Cardiac fibroblast (primary cell): ENCODE measurements at places on chromosomes 12 and 14.

DNA sequence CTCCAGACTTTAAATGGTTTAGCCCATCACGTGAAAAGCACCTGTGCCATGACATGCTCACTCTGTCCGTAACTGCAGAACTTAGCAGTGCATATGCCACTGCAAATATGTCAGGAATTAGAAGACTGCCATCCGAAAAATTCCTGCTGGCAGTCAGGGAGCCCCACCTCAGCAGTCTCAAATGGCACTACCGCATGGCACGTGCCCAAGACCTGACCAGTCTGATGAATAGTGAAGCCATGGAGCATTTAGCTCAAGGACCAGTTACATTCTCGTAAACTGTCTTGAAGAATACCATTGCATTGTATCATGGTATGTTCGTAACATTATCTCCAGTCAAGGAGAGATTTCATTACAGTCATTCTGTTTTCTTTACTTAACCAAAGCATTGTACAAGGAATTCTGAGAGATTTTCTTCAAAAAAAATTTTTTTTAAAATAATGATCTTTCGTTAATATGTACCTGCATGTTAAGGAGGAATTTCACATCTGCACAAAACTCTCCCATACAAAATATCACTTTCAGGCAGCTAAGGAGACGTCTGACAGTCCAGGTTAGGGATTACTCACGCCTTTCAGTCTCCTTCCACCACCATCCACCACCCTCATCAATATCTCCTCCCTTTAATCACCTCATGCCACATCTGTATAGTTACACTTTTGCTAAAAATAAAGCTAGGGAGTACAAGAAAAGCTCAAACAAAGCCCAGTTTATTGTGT, 138.5 kb downstream of the ANO2 start:
- no peak for DNase-seq

GRCh38 chr14:98951521-98952152, 320.4 kb downstream of the BCL11B start:
- DNase-seq = no peak

- no peak for DNase-seq
Observed at GRCh38 chr14:100532154-100532861, 54.9 kb downstream of the BEGAIN start.

GRCh38 chr12:30145684-30146032, 361.9 kb upstream of the TMTC1 start:
- peak; percentile 26 for DNase-seq

- peak; percentile 1 for DNase-seq
Observed at GRCh38 chr12:90181216-90181615, 472.6 kb upstream of the ATP2B1 start.

DNA sequence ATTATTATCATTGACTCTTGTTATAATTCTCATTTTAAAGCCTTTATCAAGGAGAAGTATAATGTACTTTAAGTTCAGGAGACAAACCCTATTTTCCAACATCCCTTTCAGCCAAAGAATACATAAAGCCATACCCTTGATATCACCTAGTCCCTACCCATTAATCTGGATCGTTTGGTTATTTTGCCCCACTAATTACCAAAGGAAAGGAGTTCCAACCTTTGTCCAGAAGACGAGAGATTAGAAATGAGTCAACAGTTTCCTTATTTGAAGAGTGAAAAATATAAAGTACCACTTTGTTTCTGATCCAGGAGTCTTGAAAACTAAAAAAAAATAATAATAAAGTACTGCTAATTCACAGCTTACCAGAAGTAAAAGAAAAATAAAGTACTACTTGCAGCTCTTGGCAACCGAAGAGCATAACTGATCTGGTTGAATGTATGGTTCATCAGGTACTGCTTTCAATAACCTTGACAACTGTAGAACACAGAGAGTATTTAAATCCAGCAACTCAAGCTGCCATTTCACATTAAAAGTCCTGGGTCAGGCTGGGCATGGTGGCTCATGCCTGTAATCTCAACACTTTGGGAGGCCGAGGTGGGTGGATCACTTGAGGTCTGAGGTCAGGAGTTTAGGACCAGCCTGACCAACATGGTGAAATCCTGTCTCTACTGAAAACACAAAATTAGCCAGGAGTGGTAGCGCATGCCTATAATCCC, 33.7 kb downstream of the LIMA1 start:
- no peak for DNase-seq

- DNase-seq = no peak
Observed at GRCh38 chr14:101498526-101498860, 62.8 kb upstream of the DIO3 start.

GRCh38 chr12:62711631-62712241, 223.2 kb downstream of the PPM1H start:
- DNase-seq = no peak

- peak; percentile 24 for DNase-seq
Observed at GRCh38 chr12:51392556-51393237, 1.5 kb upstream of the GALNT6 start.

GRCh38 chr14:48247977-48248376, 572.6 kb upstream of the MDGA2 start:
- DNase-seq = no peak

GRCh38 chr12:9698681-9699080, 29.2 kb downstream of the CLEC2D start:
- DNase-seq = no peak

GRCh38 chr12:131118371-131118770, 164.7 kb downstream of the ADGRD1 start:
- no peak for DNase-seq

DNA sequence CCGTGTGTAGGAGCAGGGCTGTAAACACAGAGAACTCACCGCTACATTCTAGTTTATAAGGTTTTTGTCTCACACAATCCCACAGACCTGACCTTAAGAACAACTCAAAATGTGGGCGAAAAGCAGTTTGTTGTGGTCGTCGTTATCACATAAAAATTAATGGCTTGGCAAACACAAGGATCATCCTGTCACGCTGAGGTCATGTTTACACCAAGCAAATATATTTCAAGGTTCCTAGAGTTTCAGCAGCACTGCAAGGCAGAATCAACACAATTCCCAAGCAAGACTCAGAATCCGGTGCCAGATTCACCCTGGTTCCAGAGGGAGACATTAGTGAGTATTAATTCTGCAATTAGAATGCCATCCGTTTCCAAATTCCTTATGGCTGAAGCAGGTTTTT, 30.1 kb upstream of the MAP1LC3B2 start:
- DNase-seq = peak; percentile 69

GRCh38 chr12:104652358-104652757, 195.6 kb downstream of the CHST11 start:
- DNase-seq = no peak

- DNase-seq = no peak
Observed at GRCh38 chr12:31843398-31844095, 114.7 kb upstream of the AMN1 start.

GRCh38 chr14:104135904-104136471, 2.4 kb upstream of the KIF26A start:
- DNase-seq = no peak

GRCh38 chr12:100964028-100964427, 169.5 kb downstream of the ANO4 start:
- DNase-seq = no peak

DNA sequence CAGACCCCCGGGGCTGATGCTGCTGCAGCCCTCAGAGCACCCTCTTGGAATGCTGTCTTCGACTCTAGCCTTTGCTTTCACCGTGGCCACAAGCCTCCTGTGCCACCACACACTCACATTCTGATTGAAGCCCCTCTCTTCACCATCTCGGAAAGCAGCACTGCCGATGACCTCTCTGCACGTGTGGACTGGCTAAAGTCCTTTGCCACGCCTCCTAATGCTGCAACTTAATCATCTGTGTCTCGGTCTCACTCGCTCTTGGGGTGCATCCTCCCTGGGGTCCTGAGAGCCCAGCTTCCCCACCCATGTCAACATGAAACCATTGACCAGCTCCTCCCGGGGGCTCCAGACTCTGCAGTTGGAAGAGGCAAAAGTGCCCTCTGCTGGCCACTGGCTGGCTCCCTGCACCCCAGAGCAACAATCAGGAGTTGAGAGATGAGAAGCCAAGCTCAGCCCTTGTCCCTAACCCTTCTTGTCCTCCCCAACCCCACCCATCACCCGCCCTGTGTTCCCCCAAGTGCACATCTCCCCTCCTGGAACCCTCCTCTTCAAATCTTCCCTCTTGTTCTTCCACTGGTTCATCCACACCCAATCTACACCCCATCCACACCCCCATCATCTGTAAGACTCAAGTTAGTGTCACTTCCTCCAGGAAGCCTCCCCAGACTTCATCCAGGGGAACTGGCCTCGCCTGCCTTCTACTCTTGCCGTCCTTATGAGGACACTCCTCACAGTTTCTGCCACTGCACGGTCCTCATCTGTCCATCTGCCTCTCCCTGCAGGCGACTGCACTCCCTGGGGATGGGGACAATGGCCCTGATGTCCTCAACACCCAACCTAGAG, 23.6 kb upstream of the FAM181A start:
- no peak for DNase-seq

- DNase-seq = peak; percentile 69
Observed at GRCh38 chr12:28083840-28084678, 106.2 kb upstream of the CCDC91 start.

DNA sequence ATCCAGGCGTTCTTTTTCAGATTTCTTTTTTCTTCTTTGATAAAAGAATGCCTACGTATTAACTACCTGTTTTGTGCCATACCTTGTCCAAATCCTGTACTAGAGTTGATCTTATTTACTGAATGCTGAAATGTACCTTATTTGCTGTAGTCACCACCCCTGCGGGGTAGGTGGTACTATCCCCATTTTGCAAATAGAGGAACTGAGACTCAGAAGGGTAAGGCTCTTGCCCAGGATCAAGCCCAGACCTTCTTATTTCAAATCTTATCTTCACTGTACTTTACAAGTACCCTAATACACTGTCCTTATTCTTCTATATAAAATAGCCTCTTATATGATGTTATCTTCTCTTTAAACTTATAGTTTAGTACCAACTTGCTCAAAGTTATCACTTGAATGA, 206.5 kb downstream of the SLC41A2 start:
- DNase-seq = no peak

GRCh38 chr14:46279776-46280175, 371.8 kb downstream of the RPL10L start:
- DNase-seq = no peak

GRCh38 chr12:126492181-126492580, 1426.9 kb downstream of the AACS start:
- peak; percentile 8 for DNase-seq

DNA sequence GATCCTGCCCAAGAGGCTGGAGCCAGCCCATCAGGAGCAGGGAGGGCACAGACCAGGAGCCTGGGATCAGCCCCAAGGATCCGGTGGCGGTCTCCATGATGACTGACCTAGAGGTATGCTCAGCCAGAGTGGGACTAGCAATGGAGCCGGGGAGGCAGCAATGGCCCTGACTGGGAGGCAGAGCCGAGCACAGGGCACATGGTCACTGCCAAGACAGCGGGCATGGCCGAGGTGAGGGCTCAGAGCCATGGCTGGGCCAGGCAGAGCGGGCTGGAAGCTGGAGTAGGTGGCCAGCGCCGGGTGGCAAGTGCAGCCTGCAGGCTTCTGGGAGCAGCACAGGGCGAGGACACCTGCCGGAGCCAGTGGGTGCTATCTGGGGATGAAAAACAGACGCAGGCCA, 259.3 kb downstream of the BCL11B start:
- DNase-seq = no peak

GRCh38 chr12:862303-862911, 87.1 kb downstream of the RAD52 start:
- DNase-seq = no peak

GRCh38 chr14:49194067-49194466, 392.1 kb downstream of the RPS29 start:
- DNase-seq = no peak

DNA sequence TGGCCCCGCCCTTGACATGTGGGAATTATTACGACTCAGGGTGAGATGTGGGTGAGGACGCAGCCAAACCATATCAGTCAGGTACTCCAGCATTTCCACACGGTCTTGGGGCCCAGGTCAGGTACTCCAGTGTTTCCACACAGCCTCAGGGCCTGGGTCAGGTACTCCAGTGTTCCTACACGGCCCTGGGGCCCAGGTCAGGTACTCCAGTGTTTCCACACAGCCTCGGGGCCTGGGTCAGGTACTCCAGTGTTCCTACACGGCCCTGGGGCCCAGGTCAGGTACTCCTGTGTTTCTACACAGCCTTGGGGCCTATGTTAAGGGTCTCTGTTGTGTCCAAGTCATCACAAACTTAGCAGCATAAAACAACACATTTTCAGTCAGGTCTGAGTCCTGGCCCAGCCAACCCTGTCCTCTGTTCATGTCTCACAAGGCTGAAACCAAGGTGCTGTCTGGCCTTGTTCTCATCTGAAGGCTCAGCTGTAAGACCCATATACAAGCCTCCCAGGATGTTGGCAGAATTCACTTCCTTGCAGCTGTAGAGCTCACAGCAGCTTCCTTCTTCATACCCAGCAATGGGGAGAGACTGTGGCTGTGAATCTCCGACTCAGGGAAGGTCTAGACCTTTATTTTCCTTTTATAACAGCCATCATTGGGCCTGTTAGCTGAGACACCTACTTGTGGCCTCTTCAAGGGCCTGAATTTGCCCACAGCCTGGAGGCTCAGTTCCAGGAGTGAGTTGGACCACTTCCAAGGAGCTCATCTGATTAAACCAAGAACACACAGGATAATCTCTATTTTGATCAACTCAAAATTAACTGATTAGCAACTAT, 107.6 kb upstream of the SFSWAP start:
- DNase-seq = no peak

GRCh38 chr12:127240249-127240929, 1026.6 kb upstream of the TMEM132C start:
- DNase-seq = no peak

GRCh38 chr14:32434180-32434579, 105.1 kb downstream of the AKAP6 start:
- no peak for DNase-seq

- DNase-seq = no peak
Observed at GRCh38 chr12:6312529-6313325, 2.2 kb downstream of the PLEKHG6 start.

- DNase-seq = no peak
Observed at GRCh38 chr12:63944034-63944579, 99.6 kb downstream of the SRGAP1 start.

GRCh38 chr12:46783871-46784270, 41.9 kb downstream of the SLC38A4 start:
- DNase-seq = no peak

GRCh38 chr14:71448431-71449315, 483.6 kb upstream of the RGS6 start:
- no peak for DNase-seq

GRCh38 chr14:33596211-33597080, 354.4 kb downstream of the EGLN3 start:
- no peak for DNase-seq
